HuH-7 (cell line): ENCODE measurements at places on chromosomes 5 and 9.

GRCh38 chr5:120345947-120346346 is 118.2 kb upstream of the PRR16 start:
- no peak for DNase-seq

DNA sequence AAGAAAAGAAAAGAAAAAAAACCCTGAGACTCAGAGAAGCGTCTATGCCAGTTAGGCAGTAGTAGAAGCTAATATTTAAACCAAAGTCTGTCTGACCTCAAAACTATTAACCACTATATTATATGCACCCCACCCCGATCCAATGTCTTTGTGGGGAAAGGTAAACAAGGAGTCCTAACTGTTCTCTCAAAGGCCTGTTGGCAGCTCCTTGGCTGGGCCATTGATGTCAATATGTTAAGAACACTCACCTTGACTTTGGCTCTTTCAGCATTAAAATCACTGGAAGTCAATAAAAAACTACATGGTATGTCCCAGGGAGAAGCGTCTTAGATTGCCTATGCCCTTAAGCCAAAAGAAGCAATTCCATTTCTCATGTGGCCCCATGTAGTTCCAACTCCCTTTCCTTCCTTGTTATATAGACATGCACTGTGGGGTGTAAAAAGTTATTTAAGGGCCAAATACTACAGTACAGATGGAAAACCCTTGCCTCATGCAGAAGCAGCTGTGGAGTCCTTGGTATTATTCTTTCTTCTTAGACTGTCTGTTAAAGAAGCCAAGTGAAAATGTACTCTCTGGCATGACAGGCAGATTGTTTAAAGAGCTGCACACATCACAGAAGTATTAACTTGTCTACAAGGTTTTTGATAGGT is 308.6 kb upstream of the RPS23 start:
- DNase-seq = no peak

- no peak for DNase-seq
Observed at GRCh38 chr9:126327006-126327713, 531 bp downstream of the MVB12B start.

- no peak for DNase-seq
Observed at GRCh38 chr9:94082956-94083355, 1.3 kb upstream of the PTPDC1 start.

DNA sequence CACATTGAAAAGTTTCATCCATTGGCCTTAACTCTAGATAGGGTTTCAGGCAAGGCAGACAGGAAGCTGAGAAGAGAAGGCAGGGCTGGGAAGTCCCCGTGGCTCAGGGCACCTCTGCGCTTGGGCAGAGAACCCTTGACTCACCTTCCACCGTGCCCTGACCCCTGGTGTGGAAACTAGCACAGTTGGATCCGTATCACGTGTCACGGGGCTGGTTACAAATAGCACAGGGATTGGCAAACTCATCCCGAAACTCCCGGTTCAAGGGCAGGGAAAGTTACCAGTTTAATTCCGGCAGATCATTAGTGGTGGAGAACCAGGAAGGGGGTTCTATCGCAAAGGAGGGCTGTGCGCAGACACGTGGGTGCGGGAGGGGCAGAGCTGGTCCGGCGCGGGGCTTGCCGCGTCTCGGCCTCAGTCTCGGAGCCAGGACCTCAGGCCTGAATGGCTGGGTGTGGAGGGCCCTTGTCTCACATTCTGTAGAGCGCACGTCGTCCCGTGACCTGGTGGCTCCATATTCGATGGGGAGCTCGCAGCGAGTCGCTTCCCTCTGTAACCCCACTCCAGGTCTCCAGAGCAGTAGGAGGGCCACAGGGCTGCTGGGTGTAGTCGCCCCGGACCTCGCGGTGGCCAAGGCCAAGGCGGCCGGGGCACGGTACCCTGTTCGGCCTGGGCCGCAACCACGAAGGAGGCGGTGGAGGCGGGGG is 771 bp upstream of the TMEM171 start:
- DNase-seq = no peak

GRCh38 chr9:88926781-88927505 is 64.3 kb upstream of the S1PR3 start:
- DNase-seq = no peak

DNA sequence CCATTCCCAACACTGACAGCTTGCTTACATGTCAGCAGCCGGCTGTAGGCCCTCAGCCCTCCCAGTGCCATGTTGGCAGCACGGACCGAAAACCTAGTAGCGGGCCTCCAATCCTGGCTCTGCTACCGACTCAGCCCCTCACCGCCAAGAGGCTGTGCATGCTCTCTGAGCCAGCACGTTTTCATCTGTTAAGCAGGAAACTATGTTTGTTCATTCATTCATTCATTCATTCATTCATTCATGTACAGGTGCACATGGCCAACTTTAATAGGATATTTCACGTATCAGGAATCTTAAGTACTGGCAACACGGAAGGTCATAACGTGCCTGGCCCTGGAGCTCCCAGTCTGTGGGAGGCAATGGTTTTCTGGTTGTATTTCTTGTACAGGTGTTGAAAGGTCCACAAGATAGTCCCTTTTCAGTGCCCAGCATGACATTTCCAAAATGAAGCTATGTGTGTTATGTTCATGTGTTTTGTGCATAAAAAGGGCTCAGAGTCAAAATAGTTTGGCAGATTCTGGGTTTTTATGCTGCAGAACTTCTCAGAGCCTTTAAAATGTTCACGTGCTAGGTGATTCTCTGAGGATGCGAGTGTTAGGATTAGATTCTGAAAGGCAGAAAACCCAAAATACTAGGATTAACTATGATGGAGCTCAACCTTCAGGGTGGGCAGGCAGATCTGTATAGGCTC is 17.7 kb downstream of the SUSD3 start:
- no peak for DNase-seq

GRCh38 chr5:172114875-172115422 is 73.1 kb downstream of the STK10 start:
- no peak for DNase-seq
